Ureter (tissue), 1 donor: ENCODE measurements at places on chromosomes 4 and X. TPM values are rescaled to one million over a fixed set of nuclear protein-coding genes. Genes with fewer than 3 reads are reported as not detected.

OTUD6A gene
- total RNA-seq = not detected

FBXW7 gene
- total RNA-seq = 70.3 TPM

POLN gene
- 3.1 TPM for total RNA-seq

MAMLD1 gene
- 6.1 TPM for total RNA-seq

GPR173 gene
- total RNA-seq = 7.6 TPM

CISD2 gene
- total RNA-seq = 18.2 TPM

FAM9C gene
- 0.26 TPM for total RNA-seq
